Ovary (tissue), 10 donors: ENCODE measurements at places on chromosomes 5 and 9.

DNA sequence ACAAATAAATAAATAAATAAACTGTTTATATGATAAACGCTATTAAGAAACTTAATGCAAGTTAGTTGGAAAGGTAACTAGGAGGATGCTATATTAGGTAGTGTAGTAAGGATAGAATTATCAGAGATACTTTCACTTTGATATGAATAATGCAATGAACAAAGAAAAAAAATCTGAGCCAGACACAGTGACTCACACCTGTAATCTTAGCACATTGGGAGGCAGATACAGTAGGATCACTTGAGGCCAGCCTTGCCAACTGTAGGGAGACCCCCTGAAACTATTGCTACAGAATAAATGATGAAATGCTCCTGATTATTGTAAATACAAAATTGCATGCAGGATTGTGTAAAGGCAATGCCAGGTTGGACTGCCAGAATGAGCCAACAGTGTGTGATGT, 109.2 kb downstream of the ANXA2R start:
- DNase-seq = no peak

GRCh38 chr5:5401095-5401494, 21.4 kb upstream of the ICE1 start:
- DNase-seq = no peak

- DNase-seq = no peak
Observed at GRCh38 chr5:96692441-96692840, 30.3 kb downstream of the CAST start.

- no peak for DNase-seq
Observed at GRCh38 chr5:40654377-40654991, 25.2 kb upstream of the PTGER4 start.

GRCh38 chr5:172494630-172495505, 40.5 kb upstream of the SH3PXD2B start:
- no peak for DNase-seq

GRCh38 chr5:173786286-173787187, 101.6 kb upstream of the CPEB4 start:
- no peak for DNase-seq

DNA sequence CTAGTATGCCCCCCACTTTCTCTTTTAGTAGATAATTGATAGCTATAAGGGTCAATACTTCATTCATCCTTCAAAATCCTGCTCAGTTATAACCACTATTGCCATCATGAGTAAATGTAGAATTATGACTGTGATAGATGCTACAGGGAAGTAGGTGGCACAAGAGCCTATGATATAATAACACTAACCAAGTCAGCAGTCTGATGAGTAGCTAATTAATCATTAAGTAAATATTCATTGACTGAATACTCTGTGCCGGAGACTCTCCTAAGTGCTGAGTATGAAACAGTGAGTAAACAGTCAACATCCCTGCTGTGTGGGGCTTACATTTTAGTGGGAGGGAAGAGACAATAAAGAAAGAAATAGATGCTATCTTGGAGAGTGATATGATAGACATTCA, 430.3 kb upstream of the ZNF462 start:
- DNase-seq = no peak

GRCh38 chr9:114448706-114449105, 56.6 kb downstream of the WHRN start:
- DNase-seq = no peak
